Hippocampal formation (tissue), 2 donors: ENCODE measurements at places on chromosomes 7 and 10.
A peak's percentile ranks its signal among the peaks of the same experiment; 100 is the strongest.

- DNase-seq: no peak
Measured at GRCh38 chr7:2228921-2229320, 3.8 kb downstream of the MAD1L1 start.

DNA sequence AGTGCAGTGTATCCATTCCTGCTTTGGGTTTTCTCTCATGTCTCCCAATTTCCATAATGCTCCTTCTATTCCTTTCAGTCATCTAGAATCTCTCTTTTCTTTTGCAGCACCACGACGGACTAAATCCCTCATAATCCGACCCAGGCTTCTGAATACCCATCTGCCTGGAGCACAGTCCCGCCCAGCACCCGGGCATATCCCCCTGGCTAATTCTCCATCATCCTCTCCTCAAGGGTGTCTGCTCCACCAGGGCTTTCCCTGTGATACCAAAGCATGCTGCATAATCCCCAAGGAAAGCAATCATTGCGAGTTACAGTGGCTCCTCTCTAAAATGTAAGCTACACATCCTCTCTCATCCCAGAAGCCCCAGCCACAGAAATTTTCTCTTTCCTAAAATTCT, 321.9 kb downstream of the CCDC3 start:
- DNase-seq: no peak

- DNase-seq: no peak
Measured at GRCh38 chr7:41573015-41573414, 129.9 kb downstream of the INHBA start.

DNA sequence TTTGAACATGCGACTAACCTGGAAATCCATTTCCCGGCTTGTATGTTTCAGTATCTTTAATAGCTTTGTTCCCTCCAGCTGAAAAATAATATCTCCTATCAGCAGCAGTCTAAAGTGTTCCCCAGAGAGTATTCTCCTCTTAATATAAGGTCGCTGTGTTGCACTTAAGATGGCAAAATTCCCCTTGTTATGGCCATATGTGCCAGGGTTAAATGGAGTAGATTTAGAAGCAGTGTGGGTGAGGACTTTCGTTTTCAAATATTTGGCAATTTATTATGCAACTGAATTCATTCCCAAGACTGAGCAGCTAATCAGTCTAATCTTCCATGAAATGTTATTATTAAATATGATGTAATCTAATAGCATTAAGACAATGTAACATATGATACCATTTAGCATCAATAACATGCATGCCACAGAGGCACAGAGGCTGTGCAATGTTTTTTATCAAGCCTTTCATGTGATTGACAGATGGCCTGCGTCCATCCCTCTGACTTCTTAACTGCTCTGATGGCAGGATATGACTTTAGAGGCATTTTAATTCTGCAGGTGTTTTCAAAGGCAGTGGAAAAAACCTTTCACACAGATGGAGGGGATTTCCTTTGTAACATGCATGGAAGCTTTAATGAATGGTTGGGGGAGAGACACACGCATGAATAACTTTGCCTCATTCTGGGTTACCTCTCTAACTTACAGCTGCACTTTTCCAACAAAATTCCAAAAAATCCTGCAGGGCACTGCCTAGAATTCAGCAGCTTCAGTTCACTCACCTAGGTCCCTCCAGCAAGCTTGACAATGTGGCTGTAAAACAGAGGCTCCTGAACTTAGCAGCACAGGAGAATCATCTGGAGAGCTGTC, 55.1 kb upstream of the ZPBP start:
- no peak for DNase-seq

- DNase-seq: no peak
Measured at GRCh38 chr7:159096736-159097581, 47.7 kb downstream of the VIPR2 start.

GRCh38 chr7:142457146-142457703, 199.4 kb upstream of the PRSS58 start:
- DNase-seq: no peak

GRCh38 chr7:71470830-71471229, 338.9 kb downstream of the GALNT17 start:
- no peak for DNase-seq

- no peak for DNase-seq
Measured at GRCh38 chr10:6046773-6047611, 15.2 kb downstream of the IL2RA start.

DNA sequence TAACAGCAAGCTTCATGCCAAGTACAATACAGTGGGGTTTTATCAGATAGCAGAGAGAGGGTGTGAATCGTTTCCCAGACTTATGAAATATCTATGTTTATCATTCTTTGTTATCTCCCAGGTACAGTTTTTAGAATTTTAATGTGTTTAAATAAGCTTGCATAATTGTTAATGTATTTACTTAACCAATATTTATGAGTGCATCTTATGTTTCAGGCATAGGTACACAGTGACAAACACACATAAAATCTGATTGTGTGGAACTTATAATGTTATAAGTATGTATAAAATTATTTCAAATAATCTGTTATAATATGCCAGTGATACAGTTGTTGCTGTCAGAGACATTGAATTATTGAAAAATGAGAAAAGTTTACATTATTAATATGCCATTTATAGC, 1011.4 kb upstream of the C7orf33 start:
- no peak for DNase-seq

GRCh38 chr10:116143673-116144222, 129.3 kb downstream of the GFRA1 start:
- DNase-seq: no peak

DNA sequence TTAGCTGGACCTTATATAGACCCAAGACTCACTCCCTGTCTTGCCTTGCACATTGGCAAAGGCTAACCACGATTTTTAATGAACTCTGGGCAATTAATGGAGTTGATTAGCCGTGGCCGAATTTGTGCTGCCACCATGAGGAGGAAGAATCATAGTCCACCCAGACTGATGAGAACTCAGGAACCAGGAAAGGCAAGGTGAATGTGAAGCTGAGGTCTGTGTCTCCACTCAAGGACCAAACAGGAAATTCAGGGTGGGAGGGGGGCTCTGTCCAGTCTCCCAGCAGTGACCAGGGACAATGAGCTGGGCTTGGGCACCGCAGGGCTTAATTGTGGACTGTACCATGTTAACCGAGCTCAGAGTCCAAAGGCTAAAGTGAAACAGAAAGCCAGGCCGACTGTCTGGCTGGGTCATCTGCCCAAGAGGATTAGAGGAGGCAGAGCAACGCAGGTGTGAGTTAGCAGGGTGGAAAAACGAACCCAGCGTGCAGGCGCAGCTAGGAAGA, 127.0 kb upstream of the JCAD start:
- no peak for DNase-seq

- DNase-seq: no peak
Measured at GRCh38 chr7:25562673-25563182, 334.4 kb upstream of the NPVF start.

GRCh38 chr10:122861711-122862161, 16.1 kb upstream of the CUZD1 start:
- no peak for DNase-seq

GRCh38 chr10:18523025-18523424, 128.4 kb downstream of the NSUN6 start:
- no peak for DNase-seq

- DNase-seq: no peak
Measured at GRCh38 chr10:44376472-44377099, 8.3 kb downstream of the CXCL12 start.

DNA sequence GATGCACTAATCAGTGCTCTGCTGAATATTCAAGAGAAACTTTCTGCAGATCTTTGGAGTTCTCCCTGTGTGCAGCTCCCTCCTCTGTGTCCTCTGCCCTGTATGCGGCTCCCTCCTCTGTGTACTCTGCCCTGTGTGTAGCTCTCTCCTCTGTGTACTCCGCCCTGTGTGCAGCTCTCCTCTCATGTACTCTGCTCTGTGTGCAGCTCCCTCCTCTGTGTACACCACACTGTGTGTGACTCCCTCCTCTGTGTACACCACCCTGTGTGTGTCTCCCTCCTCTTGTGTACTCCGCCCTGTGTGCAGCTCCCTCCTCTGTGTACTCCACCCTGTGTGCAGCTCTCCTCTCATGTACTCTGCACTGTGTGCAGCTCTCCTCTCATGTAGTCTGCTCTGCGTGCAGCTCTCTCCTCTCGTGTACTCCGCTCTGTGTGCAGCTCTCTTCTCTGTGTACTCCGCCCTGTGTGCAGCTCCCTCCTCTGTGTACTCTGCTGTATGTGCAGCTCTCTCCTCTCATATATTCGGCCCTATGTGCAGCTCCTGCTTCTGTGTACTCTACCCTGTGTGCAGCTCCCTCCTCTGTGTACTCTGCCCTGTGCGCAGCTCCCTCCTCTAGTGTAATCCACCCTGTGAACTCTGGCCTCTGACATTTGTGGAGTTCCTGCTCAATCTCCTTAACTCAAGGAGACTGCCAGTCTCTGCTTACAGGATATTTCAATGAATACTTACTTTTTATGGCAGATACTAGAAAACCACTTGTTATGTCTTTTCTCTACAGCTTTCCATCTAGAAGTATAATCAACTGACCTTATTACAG, 280.4 kb downstream of the GLRX3 start:
- DNase-seq: no peak

DNA sequence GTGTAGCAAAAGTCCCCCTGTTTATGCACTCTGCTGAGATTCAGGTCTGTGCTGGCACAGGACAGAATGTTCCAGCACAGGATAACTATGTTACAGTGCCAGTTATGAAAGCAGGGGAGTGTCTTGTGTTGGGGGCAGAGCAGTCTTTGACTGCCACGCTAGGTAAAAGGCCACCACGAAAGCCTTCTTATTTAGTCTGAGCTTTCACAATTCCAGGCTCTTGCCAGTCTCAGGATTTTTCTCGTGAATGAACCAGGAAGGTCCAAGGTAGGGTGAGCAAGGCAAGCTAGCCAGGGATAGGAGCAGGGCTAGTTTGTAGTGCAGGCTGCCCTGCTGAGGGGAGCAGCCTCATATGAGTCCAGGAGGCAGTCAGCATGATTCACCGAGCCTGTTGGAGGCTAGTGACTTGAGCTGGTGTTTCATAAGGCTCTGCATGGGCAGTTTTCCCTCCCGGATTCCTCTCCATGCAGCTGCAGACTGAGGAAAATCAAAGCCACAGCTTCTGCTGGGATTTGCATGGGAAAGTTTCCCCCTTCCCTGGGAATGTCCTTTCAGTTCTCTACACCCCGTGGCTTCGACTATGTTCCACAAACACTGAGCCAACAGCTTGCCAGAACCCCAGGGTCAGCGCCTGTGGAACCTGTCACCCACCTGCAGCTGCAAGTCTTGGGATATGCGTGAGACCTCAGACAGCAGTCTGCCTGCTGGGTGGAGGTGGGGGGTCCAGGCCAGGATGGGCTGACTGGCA, 112.3 kb downstream of the JCAD start:
- no peak for DNase-seq

GRCh38 chr7:66277492-66277891, 72.4 kb downstream of the TPST1 start:
- DNase-seq: no peak

- DNase-seq: no peak
Measured at GRCh38 chr10:13729586-13730305, 143.0 kb downstream of the PRPF18 start.

- no peak for DNase-seq
Measured at GRCh38 chr7:11232462-11232861, 258.8 kb downstream of the PHF14 start.

- DNase-seq: no peak
Measured at GRCh38 chr7:121084748-121085336, 96.3 kb downstream of the CPED1 start.

- DNase-seq: peak; percentile 27
Measured at GRCh38 chr7:104267701-104268368, 60.0 kb upstream of the ORC5 start.

DNA sequence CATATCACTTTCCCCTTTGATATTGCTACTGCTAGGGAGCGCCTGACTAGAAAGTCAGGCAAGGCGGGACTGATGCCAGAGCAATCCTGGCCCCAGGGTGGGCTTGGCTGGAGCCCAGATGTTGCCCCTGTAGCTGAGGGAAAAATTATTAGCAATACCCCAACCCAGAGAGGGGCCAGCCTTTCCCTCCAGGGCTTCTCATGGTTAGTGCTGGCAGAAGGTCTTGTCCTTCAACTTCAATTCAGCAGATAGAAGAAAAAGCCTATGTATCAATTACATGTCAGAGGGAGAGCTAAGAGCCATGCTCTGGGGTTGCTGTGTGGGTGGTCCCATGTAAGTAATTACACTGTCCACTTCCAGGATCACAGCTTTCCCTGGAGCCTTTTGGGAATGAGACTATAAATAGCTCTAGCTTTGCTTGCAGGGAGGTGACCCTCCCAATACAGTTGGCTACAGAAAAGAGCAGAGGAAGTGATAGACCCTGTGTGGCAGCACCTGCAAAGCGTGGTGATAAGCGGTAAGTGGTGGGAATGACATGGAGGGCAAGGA, 579.1 kb downstream of the CCSER2 start:
- DNase-seq: no peak

- DNase-seq: no peak
Measured at GRCh38 chr10:73937333-73938043, 26.6 kb downstream of the PLAU start.

DNA sequence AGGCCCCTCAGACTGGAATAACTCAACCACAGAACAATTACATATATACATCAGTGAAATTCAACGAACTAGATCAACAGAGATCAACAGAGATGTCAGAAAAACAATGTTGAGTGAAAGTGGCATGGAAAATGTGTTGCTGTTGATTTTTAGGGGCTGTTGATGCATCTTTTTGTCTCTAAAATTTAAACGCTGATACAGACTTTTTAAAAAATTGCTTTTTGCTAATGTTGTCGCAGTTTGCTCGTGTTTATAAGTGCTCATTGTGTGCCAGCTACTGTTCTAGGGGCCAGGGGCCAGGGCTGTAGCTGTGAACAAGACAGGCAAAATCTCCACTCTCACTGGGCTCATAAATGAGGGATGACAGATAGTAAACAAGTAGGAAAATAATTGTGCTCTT, 18.3 kb downstream of the TMEM248 start:
- no peak for DNase-seq

- DNase-seq: no peak
Measured at GRCh38 chr7:129875745-129876411, 76.9 kb downstream of the UBE2H start.

- no peak for DNase-seq
Measured at GRCh38 chr7:80279760-80280159, 145.1 kb downstream of the GNAI1 start.

DNA sequence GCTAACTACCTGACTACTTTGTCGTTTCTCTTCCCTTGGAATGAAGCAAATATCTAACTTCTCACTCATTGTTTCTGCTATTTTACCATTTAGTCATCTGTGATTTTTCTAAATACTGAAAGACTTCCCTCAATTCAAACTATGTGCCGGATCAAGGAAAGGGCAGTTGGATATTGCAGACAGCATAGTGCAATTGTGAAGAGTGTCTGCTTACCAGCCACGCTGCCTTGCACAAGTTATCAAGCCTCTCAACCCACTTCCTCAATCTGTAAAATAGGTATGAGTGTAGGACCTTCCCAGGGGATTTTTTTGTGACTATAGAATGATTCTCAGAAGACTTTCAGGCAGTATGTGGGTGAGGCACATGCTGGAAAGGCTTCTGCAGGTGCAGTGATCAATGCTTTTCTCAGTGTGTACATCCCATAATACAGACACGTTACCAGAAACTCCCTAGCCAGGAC, 54.3 kb downstream of the EGFR start:
- DNase-seq: no peak

- no peak for DNase-seq
Measured at GRCh38 chr7:143233816-143234532, 12.1 kb downstream of the TAS2R40 start.

GRCh38 chr10:3858051-3858845, 73.2 kb upstream of the KLF6 start:
- no peak for DNase-seq
